ENCODE measurements at places on chromosomes 11 and 22. TPM values are rescaled to one million over a fixed set of nuclear protein-coding genes. Genes with fewer than 3 reads are reported as not detected.

DEPDC7 gene
- total RNA-seq = 0.96 TPM

GRCh38 chr11:118277312-118277711, 13.2 kb upstream of the MPZL2 start:
- DNase-seq = no peak

- peak; percentile 50 for DNase-seq
Observed at GRCh38 chr11:10405865-10406592, 49.0 kb upstream of the AMPD3 start.

- DNase-seq = no peak
Observed at GRCh38 chr22:27540247-27540646, 261.3 kb downstream of the MN1 start.

OR52I2 gene
- total RNA-seq = not detected

GRCh38 chr11:75470476-75471080, 37.6 kb upstream of the KLHL35 start:
- no peak for DNase-seq

DNA sequence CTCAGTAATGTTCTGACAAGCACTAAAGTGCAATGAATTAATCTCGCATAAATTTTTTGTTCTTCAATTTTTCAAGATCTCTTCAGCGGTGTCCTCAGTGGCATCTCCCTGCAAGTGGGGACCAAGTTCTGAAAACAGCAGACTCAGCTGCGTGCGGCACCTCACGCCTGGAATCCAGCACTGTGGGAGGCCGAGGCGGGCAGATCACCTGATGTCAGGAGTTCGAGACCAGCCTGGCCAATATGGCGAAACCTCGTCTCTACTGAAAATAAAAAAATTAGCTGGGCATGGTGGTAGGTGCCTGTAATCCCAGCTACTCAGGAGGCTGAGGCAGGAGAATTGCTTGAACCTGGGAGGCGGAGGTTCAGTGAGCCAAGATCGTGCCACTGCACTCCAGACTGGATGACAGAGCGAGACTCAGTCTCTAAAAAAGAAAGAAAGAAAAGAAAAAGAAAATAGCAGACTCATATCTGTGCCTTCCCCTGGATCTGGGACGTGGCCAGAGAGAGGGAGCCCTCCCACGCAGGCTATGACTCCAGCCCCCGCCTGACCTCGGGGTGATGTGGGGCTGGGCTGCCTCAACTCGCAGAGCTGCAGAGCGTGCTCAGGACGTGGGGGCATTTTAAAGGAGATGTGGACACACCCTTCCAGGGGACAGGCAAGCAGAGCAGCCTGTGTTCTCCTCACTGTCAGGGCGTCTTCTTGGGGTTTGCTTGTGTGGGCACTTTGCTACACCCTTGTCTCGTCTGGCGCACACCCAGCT, 346.6 kb downstream of the BRD1 start:
- no peak for DNase-seq

DNA sequence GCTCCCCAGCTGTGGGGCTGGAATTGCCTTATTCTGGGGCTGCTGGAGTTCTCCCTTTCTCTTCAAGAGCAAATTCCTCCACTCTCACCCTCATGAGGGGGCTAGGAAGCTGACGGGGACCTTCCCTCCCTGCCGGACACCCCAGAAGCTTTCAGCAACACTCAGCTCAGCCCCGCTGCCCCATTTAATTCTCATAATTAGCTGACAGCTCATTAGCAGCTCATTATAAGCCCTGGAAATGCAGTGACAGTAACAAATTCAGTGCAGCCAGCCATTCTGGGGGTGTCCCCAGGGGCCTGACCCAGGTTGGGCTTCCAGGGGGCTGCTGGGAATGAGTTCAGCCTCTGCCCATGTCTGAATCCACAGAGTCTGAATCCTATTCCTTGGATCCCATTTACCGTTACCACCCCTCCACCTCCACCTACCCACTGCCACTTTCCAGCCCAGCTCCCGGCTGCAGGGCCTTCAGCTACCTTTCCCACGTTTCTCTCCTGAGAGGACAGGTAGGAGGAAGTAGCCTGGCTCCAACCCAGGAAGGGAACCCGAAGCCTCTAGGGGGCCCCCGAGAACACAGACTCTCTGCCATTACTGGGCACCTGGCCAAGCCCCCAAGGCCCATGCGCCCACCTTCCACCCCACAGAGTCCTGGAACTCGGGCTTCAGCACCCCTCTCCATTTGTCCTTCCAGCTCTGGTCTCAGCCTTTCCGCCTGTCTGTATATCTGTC, 101.7 kb upstream of the LMO1 start:
- no peak for DNase-seq

DNA sequence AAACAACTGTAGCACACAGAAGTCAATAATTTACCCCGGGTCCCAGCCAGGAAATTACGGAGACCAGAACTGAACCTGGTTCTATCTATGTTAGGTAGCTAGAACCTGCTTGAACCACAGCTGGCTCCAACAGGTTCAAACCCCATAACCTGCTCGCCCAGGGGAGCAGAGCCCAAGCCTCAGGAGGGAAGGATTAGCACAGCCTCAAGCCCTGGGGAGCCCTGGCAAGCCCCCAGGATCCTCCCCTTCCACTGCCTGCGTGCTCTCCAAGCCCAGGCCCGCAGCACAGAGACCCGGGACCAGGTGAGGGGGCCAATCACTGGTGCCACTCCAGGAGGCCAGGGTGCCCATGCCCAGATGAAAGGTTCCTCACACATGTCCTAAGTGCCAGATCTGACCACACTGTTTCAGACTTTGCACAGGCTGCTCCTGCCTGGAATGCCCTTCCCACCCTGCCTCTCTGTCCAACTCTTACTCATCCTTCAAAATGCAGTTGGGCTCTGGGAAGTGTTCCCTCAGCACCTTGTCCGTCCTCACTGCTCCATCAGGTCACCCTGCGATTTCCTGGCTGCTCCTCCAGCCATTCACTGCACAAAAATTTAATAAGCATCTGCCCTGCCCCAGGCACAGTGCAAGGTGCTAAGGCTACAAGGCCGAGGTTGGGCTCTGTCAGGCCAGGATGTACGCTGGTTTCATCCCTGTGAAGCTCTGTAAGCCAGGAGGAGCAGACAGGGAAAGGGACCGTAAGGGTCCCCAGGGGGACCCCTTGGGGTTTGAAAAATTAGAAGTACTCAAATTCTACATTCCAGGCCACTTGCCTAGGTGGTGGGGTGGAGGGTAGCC, 32.2 kb downstream of the ARRB1 start:
- no peak for DNase-seq
